ENCODE measurements at places on chromosomes 4 and X. TPM values are rescaled to one million over a fixed set of nuclear protein-coding genes. Genes with fewer than 3 reads are reported as not detected.

DNA sequence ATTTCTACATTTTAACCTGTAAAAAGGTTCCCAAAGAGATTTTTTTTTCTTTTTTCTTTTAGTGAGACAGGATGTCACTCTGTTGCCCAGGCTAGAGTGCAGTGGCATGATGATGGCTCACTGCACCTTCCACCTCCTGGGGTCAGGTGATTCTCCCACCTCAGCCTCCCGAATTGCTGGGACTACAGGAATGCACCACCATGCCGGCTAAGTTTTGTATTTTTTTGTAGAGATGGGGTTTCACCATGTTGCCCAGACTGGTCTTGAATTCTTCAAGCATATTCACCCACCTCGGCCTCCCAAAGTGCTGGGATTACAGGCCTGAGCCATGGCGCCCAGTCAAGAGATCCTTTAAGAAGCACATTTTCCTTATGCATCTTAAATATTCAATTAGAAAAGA is 12.6 kb downstream of the RHOH start:
- DNase-seq: no peak

DNA sequence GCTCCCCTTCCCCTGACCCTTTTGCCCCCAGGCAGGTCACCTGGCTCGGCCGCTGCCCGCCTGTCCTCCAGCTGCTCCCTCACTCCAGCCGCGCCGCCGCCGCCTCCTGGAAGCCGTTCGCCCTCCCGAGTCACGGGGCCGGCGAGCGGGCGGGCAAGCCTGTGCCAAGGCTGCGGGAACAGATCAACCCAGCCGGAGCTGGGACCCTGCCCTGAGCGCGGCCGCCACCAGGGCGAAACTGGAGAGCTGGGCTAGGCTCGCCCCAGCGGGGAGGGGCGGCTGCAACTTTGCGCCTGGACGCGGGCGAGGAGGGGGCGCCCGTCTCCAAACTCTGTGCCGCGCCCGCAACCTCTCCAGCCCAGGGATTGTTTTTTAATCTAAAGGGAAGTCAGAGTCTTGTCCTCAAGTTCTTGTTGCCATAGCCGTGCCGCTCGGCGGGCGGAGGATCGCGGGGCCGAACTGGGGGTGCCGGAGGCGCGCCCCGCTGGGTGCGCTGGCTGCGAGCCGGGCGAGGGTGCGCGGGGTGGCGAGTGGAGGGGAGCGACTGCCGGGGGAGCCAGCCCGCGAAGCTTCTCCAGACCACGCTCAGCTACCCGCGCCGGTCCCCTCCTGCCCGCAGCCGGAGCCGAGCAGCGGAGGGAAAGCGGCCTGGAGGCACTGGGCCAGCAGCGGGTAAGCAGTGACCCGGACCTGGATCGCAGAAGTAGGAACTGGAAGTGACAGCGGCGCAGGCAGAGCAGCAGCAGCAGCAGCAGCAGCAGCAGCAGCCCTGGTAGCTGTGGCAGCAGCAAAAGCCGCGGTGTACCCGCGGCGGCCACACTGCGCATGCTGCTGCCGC is 13.4 kb downstream of the ARHGEF6 start:
- peak; percentile 58 for DNase-seq

- DNase-seq: no peak
Measured at GRCh38 chrX:44099366-44099765, 126.2 kb upstream of the NDP start.

DNA sequence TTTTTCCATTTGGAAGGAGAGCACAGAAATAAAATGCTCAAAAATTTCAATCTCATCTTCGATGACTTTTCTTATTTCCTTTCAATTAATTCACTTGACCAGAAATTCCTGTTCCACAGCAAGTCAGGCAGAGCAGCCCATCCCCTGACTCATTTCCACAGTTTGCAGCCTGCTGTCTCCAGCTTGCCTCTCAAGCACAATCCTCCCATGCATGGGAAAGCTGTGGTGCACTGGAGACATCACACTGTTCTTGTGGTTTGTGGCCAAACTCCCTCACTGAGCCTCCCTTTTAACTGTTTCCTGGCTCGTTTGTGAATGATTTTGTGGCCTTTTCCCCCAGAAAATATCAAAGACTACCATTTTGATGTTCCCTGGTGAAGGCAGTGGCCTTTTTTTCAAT is 114.0 kb upstream of the ENPEP start:
- DNase-seq: no peak

DNA sequence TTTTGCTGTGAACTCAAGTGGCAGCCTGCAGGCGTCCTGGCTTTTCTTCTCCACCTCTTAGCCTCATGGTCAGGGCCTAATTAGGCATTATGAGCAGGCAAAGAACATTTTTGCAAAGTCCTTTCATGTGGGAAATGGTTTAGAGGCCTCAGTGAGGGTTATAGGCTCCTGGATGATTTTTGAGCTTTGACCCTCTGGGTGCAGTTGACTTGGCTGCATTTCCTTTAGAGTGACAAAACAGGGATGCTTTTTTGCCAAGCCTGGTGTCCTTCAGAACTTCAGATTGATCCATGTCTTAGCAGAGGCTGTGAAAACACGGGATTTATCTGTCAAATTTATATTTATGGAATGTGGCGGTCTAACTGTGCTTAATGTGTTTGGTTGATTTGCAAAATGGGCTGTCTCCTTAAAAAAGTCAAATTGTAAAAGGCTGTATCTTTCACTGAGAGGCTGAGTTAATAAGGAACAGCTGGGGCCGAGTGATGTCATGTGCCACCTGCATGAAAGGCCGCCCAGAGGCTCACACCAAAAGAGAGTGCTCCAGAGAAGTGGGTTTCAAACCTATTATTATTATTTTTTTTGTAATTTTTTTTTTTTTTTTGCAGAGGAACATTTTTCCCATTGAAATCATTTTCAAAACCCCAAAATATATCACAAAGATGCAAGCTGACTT is 192.2 kb upstream of the ARX start:
- no peak for DNase-seq

DNA sequence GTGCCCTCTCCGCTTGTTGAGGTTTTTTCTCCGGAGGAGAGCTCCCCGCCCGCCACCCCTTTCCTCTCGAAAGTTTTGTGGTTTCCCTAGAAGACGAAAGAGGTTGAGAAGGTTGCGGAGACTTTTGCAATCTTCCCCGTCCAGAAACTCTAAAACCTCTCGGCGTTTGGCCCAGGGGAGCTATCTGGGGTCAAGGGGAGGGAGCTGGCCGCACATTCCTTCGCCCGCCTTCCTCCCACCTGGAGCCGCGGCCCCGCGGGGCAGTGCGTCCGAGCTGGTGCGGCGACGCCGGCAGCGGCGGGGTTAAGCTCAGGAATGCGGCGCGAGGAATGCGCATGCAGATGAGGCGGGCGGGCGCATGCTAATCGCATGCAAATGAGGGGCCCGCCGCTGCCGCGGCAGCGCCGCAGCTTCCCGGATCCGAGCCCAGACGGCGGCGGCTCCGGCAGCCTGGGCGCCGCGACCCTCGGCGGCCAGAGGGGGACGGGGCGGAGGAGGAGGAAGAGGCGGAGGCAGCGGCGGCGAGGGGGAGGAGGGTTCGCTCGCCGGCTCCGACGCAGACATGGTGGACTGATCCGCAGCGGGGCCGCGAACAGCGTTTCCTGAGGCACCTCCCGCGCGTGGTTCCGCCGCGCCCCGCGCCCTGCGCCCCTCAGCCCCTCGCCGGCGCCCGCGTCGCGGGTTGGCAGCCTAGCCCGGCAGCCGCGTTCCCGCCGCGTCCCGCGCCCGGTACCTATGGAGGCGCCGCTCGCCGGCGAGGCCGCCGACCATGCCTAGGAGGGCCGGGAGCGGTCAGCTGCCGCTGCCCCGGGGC is at the start of gene WWC2:
Gene WWC2 (plus strand): TSS at position 535 of the 814 bp plus-strand sequence. CDS start 235 bp downstream, at position 770.
- peak; percentile 71 for DNase-seq

- DNase-seq: no peak
Measured at GRCh38 chrX:51608766-51609165, 9.9 kb downstream of the CENPVL3 start.

GRCh38 chr4:8538703-8539567 is 41.3 kb upstream of the GPR78 start:
- DNase-seq: no peak

DNA sequence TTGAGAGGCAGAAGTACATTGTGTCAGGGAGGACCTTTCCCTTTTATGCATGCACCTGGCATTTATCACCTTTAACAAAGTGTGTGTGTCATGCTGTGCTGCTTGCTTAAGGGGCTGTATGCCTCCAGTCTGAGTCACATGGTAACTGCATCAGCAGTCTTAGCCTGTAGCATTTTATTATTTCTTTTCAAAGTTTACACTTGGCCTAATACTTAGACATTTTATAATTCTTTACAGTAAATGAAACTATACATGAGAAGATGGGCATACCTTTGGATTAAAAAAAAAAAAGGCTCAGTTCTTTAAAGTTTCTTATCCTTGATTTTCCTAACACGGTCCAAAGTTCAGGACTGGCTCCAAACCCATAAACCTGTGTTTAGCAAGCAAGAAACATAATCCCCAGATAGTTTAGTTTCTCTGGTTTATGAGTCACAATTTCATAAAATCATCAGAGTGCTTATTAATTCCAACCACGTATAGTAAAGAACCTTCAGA is 14.6 kb downstream of the NPNT start:
- no peak for DNase-seq

Gene TLR10
- 0.20 TPM for total RNA-seq

Gene CPLX1
- total RNA-seq: 0.64 TPM

Gene MAGEA2B
- not detected for total RNA-seq

Gene NEIL3
- total RNA-seq: 0.15 TPM
